ENCODE measurements at places on chromosomes 3 and 15.

- DNase-seq: no peak
These were observed 31.2 kb downstream of the SLC25A36 start for GRCh38 chr3:140972833-140973232.

DNA sequence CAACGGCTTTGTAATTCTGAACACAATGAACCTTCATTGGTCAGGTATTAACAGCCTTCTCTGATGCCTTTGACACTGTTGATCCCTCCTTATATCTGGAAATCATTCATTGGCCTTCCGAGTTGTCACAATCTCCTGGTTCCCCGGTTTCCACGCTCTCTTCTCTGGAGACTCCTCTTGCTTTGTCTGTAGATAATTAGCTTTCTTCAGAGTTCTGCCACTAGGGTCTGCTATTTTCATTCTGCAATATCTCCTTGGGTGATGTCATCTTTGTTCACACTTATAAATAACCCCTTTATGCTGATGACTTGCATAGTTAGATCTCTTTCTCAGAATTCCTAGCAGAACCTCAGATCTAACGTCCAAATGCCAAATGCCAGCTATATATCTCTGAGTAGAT lies 583.8 kb upstream of the ZNF717 start:
- DNase-seq: no peak

DNA sequence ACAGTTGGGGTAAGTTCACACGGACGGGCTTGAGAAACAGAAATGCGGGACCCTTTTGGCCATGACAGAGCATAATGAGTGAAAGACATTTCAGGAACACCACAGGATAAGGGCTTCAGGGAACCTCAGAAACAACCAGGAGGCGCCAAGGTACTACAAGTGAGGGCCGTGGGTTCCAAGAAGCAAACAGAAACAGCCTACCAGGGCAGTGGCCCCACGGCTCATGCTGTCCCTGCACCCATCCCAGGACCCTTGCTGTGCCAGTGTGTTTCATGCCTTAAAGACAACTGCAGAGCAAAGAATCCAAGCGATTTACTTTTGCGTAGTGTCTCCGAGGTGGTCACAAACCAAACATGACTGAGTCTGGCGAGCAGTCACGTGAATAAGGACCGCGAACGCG lies 54.0 kb downstream of the RUBCN start:
- DNase-seq: no peak

GRCh38 chr3:63864008-63864964 lies 619 bp downstream of the ATXN7 start:
- DNase-seq: no peak

DNA sequence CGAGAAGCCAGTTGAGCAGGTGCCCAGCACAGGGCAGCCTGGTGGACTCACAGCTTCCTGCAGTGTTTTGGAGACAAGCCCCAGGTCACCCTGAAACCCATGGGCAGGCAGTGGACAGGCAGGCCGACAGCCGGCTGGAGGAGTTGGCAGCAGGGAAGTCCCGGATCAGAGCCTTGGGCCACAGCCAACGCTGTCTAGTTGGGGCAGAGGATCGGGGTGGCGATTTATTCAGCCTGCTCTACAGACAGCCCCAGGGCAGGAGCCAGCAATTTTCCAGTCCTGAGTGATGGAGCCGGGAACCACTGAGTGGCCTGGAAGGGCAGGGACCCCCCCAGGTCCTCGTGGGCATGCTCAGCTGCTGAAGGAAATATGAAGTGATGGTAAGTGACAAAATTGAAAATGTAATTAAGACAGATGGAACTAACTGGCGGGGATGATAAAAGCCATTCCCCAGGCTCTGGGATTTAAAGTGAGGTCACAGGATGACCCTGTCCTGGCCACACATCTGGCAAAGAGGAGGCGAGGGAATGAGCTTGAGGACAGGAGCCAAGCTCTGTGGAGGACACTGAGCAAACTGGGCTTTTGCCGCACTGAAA lies 34.4 kb upstream of the TBC1D21 start:
- no peak for DNase-seq

- DNase-seq: no peak
These were observed 50.8 kb downstream of the SUSD5 start for GRCh38 chr3:33167716-33168336.

- DNase-seq: no peak
These were observed 7.9 kb downstream of the RPL14 start for GRCh38 chr3:40465111-40465407.

- DNase-seq: no peak
These were observed 13.0 kb downstream of the THBS1 start for GRCh38 chr15:39593656-39594445.

DNA sequence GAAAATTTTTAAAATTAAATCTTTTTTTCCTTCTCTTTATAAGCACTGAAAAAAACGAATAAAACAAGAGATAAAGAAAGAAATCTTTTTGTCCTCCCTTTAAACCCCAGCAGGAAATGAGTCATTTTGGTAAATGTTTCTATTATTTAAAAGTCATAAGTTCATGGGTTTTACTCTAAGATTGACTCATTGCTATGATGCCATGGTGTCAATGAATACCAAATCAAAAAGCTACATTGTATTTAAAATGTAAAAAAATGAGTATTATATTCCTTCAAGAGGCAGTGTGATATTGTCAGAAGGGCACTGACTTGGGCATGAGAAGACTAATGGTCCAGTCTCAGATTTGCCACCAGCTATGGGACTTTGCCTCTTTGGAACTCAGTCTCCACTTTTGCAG lies 303.4 kb upstream of the DNAJC19 start:
- no peak for DNase-seq

GRCh38 chr3:188331166-188331565 lies 177.2 kb downstream of the LPP start:
- DNase-seq: no peak

DNA sequence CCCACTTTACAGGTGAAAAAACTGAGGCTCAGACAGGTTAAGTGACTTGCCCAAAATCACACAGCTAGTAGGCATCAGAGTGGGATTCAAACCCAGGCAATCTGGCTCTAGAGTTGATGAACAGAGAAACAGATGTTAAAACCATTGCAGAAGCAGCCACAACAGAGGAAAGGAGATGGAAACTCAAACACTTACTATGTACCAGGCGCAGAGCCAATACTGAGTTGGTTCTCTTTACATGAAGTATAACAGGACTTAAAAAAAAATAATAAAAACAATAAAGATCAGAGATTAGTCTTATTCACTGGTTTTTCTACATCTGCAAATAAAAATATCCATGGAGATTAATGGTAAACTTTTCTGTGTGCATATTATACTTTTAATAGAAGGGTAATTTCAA lies 84.9 kb upstream of the SPATA12 start:
- no peak for DNase-seq

GRCh38 chr3:100556673-100557310 lies 52.6 kb upstream of the ADGRG7 start:
- DNase-seq: no peak

DNA sequence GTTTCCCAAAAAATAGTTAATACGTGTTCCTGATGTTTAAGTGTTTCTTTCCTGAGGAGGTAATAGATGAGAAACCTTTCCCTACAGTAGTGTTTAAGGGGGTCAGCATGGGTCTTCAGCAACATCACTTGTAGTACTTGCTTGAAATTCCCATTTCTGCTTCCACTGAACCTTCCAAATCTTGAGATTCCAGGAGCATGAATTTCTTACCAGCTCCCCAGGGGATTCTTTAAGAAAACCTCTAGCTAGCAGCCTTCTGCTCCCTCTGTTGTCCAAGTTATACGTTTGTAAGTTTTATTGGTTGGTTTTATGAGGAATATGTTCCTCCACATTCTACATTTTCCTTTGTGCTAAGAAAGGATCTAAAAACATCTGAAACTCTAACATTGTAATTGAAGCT lies 38.2 kb upstream of the ACP3 start:
- DNase-seq: no peak

DNA sequence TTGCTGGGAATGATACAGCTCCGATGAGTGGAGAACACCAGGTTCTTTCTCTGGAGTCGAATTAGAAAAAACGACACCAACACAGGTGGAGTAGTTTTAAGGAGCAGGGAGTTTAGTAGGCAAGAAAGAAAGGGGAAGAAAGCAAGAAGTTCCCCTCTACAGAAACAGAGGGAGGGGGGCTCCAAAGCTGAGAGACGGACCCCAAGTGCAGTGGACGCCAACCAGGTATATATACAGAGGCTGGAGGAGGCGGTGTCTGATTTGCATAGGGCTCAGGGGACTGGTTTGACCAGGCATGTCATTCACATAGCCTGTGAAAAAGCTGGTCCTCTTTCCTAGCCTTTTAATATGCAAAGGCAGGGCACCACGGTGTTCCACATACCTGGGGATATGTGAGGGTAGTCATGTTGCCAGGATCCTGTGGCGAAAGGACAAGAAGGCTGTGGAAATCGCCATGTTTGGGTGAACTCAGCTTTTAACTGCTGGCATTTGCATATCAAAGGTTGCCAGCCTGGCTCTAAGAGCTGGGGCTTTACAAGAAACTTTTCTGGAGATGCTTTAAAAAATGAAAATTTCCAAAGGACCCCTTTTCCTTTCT lies 887.4 kb upstream of the EPHA6 start:
- no peak for DNase-seq

GRCh38 chr3:11907667-11908660 lies 61.3 kb upstream of the TAMM41 start:
- no peak for DNase-seq

GRCh38 chr3:195550723-195551122 lies 7.6 kb upstream of the PPP1R2 start:
- no peak for DNase-seq

DNA sequence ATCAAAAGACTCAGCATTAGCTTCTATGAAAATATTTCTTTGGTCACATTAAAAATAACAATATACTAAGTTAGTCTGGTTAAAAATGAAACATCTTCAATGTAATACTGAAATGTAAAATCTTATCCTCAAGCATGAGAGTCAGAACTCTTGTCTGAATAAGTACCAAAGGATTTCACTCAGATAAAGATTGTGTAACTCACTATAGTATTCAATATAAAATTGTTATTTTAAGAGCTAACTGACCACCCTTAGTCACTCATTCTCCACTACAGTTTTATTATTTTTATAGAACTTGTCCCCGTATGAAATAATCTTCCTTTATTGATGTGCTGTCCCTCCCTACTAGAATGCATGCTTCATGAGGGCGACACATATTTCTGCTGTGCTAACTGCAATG lies 426.3 kb downstream of the MECOM start:
- no peak for DNase-seq

- DNase-seq: peak; percentile 79
These were observed 201.0 kb upstream of the BCL6 start for GRCh38 chr3:187946163-187946691.

GRCh38 chr15:44194323-44195150 lies 534 bp downstream of the FRMD5 start:
- DNase-seq: no peak

DNA sequence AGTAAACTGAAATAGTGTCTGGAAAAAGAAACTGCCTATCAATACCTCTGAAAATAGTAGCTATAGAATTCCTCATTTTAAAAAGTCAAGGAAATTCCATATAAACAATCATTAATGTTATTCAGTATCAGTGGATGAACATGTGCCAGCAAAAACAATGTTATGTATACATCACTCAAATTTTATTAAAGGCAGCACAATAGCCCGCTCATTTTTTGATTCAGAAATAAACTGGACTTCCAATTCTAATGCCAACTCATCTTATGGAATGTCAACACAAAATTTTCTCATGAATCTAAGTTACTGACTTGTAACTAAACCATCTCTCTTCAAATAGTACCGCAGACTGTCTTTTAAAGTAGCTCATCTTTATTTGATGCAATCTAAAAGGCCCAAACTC lies 19.0 kb downstream of the THBS1 start:
- no peak for DNase-seq

All from NCI-H187 (cell line).